Head of caudate nucleus (tissue), 42 donors: ENCODE measurements at places on chromosomes 1 and 21.
A peak's percentile ranks its signal among the peaks of the same experiment; 100 is the strongest.

DNA sequence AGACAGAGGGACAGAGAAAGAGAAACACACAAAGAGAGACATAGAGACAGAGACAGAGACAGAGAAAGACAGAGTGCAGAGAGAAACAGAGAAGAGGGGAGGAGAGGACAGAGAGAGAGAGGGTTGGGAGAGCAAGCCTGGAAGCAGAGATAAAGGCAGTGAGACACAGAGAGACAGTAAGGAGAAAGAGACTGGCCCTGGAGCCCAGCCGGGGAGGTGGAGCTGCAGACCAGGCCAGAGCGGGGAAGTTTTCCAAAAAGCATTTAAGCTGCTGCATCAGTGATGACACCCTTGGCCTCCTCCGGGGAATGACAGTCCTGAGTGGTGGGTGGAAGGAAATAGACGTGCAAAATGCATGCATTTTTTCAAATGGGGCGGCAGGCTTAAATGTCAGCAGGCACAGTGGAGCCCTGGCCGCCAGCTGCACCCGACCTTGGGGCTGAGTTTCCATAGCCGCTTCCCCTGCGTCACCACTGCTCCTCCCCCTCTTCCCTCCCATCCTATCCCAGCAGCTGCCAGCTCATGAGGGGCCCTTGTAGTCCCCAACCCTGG lies 95.4 kb upstream of the KLHDC7A start:
- DNase-seq = peak; percentile 11

DNA sequence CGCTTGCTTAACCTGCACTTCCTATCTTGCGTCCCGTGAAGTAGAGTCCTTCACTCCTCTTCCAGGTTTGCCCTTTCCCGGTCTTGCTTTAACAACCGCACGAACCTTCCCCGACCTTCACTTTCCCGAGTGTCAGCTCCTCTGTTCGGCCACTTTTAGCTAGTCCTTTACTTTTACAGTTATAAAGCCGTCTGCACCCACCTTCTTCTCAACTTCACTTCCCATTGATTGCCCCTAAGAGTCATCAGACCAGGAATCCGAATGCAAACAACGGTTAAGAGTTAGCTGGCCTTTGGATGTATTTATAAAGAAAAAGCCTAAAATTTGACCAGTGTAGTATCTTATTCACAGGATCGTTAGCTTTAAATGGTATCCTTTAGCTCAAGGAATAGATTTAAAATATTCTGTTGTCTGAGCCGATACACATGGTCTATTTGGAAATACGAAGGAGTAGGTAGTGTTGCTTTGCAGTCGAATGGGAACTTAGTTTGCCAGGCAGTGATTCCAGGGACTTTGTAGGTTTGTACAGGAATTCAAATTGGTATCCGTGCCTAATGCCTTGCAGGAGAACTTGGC lies 1.4 kb downstream of the PPP2R5A start:
- DNase-seq = no peak

GRCh38 chr1:81340239-81340638 lies 460.5 kb upstream of the ADGRL2 start:
- no peak for DNase-seq

GRCh38 chr1:40612345-40612831 lies 53.1 kb downstream of the RIMS3 start:
- peak; percentile 74 for DNase-seq

GRCh38 chr1:62295921-62296491 lies 23.2 kb downstream of the KANK4 start:
- DNase-seq = no peak

DNA sequence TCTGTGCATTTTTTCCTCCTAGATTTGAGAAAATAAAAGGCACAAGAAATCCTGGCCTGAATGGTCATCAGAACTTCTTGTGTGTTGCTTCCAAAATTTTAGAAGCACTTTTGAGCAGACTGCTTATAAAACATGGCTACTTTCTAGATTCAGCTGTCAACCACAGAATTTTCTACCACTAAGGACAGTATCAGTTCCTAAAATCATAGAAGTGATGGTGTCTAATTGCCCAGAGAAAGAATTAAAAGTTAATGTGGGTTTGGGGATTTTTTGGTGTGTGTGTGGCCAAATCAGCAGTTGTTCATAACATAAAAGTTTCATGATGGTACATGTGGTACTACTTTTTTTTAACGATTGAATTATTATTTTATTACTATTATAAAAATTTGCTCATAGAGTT lies 171.4 kb upstream of the SNX7 start:
- DNase-seq = no peak

DNA sequence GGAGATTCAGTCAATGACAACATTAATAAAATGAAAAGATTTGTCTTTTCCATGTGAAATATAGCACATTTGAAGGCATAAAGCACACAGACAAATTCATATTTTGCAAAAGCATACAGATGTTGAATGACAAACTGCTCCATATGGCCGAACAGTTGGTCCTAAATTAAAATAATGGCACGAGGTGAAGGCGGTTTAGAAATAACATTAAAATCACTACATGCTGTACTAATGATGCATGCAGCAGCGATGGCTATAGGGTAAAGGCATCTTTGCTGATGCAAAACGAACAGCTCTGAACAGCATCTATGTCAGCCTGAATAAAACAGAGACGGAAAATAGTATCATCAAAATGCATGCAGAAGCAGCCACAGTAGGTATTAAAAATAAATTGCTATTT lies 102.6 kb downstream of the TTLL7 start:
- DNase-seq = no peak

GRCh38 chr21:42401154-42401553 lies 2.5 kb upstream of the UBASH3A start:
- no peak for DNase-seq

DNA sequence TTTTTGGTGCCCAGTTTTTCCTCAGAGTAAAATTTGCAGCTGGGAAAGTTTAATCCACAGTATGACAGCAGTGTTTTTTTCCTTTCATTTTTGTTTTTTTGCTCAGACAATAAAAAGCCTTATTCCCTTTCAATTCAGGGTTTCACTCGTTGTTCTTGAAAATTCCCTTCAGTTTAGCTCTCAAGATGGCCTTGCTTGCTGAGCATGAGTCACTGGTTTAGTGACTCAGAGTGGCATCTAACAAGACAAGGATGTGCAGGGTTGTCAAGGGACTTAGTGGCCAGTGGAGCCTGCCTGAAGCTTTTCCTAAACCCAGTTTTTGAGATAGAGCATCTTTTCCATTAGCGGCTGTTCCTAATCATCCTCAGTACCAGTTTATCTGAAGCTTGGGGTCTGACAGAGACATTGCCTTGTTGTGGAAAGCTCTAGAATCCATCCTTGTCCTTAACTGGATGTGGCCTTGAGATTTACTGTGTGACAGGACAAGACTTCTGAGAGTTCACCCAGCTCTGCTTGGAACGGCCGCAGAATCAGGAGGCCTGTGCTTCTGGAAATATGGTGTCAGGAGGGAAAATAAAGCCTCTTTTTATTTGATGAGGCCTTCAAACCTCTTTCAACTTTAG lies 48.4 kb upstream of the DNAJC6 start:
- peak; percentile 71 for DNase-seq

DNA sequence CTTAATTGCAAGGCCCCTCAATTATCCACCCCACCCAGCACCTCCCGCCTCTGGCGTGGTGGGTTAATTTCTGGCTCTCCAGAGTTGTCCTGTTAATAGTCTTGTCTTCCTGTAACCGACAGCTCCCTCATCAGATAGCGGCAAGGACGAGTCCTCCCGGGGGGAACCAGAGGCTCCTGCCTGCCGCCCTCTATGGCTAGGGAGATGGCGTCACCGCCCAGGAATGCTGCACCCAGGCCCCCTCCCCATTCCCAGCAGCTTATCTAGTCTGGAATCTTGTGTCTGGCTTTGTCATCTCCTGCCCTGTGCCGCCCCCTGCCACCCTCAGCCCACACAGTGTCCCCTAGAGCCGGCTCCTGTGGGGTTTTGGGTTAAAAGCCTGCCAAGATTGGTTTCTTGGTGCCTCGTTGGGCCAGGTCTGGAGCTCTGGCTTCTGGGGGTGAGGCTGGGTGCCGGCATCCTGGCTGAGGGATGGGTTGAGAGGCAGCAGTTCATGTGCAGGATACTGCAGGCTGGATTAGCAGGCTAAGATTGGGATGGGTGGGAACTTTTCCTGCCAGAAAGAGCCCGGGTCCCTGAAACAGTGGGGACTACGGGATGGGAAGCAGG lies 48.8 kb downstream of the EDN2 start:
- no peak for DNase-seq

DNA sequence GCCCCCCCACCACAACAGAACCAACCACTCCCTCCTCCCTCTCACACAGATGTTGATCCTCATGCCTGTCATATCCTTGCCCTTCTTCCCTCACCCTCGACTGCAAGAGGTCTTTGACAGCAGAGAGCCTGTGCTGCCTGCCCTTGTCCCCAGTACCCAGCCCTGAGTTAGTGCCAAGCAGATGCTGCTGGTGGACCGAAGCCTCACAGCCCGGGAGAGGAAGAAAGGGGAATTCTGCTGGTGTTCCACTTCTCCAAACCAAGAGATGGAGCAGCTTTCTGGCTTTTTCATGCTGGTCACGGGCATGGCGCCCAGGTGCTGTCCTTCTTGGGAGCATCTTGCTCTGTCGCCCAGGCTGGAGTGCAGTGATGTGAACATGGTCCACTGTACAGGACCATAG lies 69.1 kb downstream of the SLC66A1 start:
- peak; percentile 39 for DNase-seq

DNA sequence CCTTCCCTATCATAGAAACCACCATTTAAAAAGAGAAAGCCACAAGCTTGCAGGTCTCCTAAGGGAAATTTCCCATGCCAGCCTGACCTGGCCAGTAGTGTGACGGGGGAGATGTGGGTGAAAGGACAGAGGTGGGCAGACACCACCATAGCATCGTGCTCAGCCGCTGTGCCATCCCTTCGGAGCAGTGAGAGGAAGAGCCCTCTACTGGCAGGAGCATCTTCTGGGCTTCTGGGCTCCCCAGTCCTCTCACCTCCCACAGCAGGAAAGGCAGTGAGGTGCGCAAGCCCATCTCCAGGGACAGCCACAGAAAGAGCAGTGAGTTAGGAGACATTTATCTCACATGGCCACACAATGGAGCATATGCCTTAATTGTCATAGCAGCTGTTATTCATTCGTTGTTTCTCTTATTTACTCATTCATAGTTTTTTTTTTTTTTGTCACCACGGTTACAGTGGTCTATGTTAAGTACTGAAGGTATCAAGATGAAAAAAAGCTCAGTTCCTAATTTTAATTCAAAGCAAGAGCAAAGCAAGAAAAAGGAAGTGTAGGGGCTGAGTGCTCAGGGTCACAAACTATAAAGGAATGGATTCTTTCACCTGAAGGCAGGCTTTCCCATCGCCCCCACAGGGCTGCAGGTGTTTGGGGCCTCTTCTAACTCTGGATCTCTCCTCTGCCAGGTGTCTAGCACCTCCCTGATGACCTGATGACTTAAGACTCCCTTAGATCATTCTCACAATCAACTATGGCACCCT lies 48.8 kb upstream of the CAMK1G start:
- DNase-seq = no peak

DNA sequence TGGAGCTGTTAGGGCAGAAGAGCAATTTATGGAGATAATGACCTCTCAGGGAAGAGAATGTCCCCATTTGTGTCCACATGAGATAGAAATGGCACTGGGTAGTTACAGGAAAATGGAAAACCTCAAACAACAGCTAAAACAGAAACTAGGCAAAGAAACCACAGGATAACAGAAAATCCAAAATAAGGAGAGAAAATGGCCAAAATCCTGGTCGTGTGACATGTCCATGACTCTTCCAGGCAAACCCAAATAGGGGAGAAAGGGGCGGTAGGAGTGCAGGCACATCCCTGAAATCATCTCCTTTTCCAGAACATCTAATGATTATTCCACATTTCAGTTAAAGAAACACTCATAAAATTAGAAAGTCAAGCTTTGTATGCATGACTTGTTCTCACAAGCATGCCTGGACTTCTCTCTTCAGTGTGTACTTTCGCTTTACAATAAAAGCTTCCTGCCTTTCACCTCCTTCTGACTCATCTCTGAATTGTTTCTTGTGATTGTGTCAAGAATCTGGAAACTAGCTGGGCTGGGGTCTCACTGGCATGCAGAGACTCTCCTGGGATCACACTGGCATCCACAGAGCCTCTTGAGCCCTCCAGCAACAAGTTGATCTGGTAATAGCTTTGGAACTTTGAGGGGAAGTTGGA lies 171.4 kb upstream of the ZP4 start:
- DNase-seq = no peak

DNA sequence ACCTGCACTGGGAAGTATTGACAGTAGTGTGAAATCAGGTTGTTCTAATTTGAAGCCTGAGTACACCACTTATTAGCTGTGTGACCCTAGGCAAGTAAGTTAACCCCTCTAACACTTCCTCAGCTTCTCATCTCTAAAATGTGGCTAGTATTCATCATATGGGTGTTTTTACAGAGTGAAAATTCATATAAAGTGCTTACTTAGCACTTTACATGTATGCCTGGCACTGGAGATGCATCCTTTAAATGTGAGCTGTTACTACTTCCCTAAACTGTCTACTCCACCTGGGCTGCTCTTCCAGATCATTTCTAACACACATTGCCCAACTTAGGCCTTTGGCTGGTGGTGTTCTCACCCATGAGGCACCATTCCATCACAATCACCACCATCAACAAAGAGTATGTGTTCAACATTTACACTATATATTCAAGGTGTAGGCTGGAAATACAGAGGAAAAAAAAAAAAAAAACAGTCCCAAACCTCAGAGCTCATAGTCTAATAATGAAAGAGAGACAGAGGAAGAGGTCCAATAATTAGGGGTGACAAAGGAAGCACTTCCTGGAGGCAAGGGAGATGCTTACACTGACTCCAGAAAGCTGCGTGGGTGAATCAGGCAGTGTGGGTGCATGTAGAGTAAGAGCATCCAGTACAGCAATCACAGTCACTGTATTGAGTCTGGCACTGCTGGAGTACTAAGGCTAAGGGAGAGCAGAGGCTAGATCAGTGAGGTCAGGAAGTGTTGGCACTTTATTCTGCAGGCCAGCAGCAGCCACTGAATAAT lies 3.6 kb downstream of the STX6 start:
- DNase-seq = peak; percentile 20

- DNase-seq = peak; percentile 73
Measured at GRCh38 chr1:35369922-35370671, 101.6 kb downstream of the ZMYM4 start.

DNA sequence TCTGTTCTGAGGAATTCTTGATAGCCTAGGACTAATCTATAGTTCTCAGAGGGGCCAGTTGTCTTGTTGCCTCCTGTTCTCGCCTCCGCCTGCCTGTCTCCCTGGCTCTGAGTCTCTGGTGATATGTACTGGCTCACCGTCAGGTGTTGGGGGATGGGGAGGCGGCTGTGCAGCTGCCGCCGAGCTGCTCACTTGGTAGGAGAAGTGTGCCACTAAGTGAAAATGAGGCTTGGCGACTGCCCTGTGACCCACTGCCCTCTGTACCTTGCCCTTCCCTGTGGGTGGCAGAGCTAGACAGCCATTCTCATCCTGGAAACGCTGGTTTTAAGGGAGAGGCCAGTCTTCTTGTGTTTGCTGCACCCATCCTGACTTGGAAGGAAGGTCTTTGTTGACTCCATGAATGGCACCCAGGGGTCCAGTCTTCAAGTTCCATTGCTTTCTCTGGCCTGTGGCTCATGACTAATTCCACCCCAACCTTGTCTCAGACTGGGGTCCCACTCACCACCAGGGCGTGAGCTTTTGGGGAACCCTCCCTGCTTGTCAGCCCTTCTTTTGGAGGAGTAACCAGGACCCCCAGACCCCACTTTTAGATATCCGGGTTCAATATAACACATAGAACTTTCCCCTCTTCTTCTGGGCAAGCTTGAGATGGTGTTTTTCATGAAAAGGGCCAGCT lies 120.6 kb downstream of the CACNA1E start:
- no peak for DNase-seq

- DNase-seq = no peak
Measured at GRCh38 chr1:53567450-53567849, 108.3 kb downstream of the DMRTB1 start.

GRCh38 chr1:200784576-200784975 lies 45.9 kb downstream of the CAMSAP2 start:
- DNase-seq = no peak
